ENCODE measurements at places on chromosomes 2 and 18. TPM values are rescaled to one million over a fixed set of nuclear protein-coding genes. Genes with fewer than 3 reads are reported as not detected.

HOXD8 gene
- polyA plus RNA-seq, result 231 TPM

ADRA2B gene
- polyA plus RNA-seq, result 2.8 TPM

GMPPA gene
- polyA plus RNA-seq, result 35.0 TPM

SLC30A3 gene
- polyA plus RNA-seq, result 7.8 TPM

SCN1A gene
- polyA plus RNA-seq, result 0.03 TPM

PER2 gene
- polyA plus RNA-seq, result 5.0 TPM

TNP1 gene
- not detected for polyA plus RNA-seq

SLC35F5 gene
- 134 TPM for polyA plus RNA-seq

CTAGE1 gene
- 0.06 TPM for polyA plus RNA-seq

ARL5A gene
- 37.2 TPM for polyA plus RNA-seq

FBLN7 gene
- polyA plus RNA-seq, result 16.3 TPM

FER1L5 gene
- polyA plus RNA-seq, result 0.82 TPM

DSC1 gene
- polyA plus RNA-seq, result 2.1 TPM

PROM2 gene
- polyA plus RNA-seq, result 24.9 TPM

ANKRD62 gene
- 0.07 TPM for polyA plus RNA-seq

RAB31 gene
- polyA plus RNA-seq, result 35.6 TPM

TUBB8B gene
- 0.51 TPM for polyA plus RNA-seq

RGPD8 gene
- polyA plus RNA-seq, result 3.6 TPM

PJVK gene
- 8.0 TPM for polyA plus RNA-seq

CFAP53 gene
- 3.7 TPM for polyA plus RNA-seq

GCG gene
- polyA plus RNA-seq, result not detected

CASP10 gene
- polyA plus RNA-seq, result 8.8 TPM

SERPINB7 gene
- 0.59 TPM for polyA plus RNA-seq

DHRS9 gene
- 0.83 TPM for polyA plus RNA-seq

UGT1A5 gene
- not detected for polyA plus RNA-seq

AGAP1 gene
- 21.2 TPM for polyA plus RNA-seq

DPY30 gene
- polyA plus RNA-seq, result 119 TPM

MC2R gene
- polyA plus RNA-seq, result not detected

KYNU gene
- polyA plus RNA-seq, result 6.1 TPM

MTCL1 gene
- polyA plus RNA-seq, result 21.8 TPM

COLEC12 gene
- 32.7 TPM for polyA plus RNA-seq

CHRND gene
- 0.65 TPM for polyA plus RNA-seq
